SK-N-DZ (cell line): ENCODE measurements at places on chromosomes 1 and 21.

GRCh38 chr1:67745875-67746698, 61.1 kb downstream of the GADD45A start:
- no peak for DNase-seq

- DNase-seq: no peak
These were observed 21.3 kb downstream of the TNFRSF1B start for GRCh38 chr1:12188115-12188514.

GRCh38 chr1:24343412-24344089, 24.4 kb downstream of the GRHL3 start:
- no peak for DNase-seq

- no peak for DNase-seq
These were observed 599.0 kb downstream of the AGBL4 start for GRCh38 chr1:49424782-49425181.

GRCh38 chr1:118692143-118692542, 296.0 kb downstream of the TBX15 start:
- DNase-seq: no peak

- no peak for DNase-seq
These were observed 425.4 kb downstream of the ADGRL2 start for GRCh38 chr1:82226186-82226505.

GRCh38 chr1:198132060-198132781, 24.6 kb upstream of the NEK7 start:
- no peak for DNase-seq

- DNase-seq: no peak
These were observed 7.8 kb downstream of the CAPZB start for GRCh38 chr1:19477284-19478249.

DNA sequence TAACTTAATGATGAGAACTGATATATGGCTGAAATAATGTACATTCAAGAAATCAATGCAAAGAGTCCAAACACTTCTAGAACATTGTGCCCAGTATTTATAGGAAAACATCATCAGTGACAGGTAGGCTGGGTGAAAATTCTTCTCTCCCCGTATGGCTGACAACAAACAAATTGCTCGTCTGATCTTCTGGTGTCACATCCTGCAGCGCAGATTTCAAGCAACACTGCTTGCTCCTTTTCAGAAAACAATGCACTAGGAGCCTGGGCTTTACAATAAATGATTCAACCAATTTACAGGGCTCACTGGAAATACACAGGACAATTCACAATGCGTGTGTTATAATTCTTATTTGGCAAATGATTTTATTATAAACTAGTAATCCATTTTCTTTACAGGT, 185.3 kb downstream of the RERE start:
- no peak for DNase-seq

DNA sequence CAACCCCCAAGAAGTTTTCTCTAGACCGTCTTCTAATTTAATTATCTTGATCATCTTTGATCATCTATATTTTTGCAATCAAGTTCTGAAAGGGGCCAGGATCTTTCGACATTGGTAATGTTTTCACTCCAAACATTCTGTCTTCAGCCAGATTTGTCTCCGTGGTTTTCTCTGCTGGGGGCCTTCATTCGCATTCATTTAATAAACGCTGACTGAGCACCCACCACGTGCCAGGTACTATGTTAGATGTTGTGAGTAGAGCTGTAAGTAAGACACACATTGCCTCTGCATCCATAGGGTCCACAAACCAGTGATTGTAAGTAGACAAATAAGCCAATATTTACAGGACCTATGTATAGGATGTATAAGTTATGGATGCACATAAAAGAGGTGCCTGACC, 134.5 kb upstream of the MROH9 start:
- no peak for DNase-seq

DNA sequence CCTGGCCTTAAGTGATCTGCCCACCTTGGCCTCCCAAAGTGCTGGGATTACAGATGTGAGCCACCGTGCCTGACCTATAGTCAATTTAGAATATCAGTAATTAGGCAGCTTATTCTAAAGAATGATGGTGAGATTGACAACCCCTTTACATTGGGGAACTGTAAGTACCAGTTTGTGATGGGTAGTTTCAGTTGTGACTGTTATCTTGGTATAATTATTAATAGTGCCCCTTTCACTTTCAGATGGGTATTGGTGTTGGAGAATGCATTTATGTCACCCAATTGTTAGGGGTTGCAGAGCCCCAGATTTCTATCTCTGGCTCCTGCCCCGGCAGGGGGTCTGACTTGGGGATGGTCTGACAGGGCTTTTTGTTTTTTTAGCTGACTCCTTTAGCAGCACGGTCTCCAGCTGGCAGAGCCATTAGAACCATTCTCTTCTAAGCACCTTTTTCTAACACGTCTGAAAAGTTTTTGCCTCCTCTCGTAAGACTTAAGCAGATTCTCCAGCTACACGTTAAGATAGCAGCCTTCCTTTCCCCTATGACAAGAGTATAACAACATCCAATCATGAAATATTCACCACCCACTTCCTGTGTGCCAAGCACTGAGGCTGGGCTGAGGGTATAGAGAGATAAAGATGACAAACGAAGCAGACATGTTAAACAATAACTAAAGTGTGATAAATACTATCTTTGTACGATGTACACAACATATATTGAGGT, 157.8 kb downstream of the SDCCAG8 start:
- DNase-seq: no peak

- no peak for DNase-seq
These were observed 11.4 kb downstream of the SLC45A3 start for GRCh38 chr1:205668951-205669340.
